D721Med (cell line): ENCODE measurements at places on chromosomes 2 and 18.

GRCh38 chr18:51007790-51008139 is 22.2 kb upstream of the SMAD4 start:
- no peak for DNase-seq

GRCh38 chr2:239142806-239143205 is 258.0 kb downstream of the HDAC4 start:
- no peak for DNase-seq

GRCh38 chr2:19312949-19313348 is 45.5 kb downstream of the OSR1 start:
- DNase-seq: no peak

DNA sequence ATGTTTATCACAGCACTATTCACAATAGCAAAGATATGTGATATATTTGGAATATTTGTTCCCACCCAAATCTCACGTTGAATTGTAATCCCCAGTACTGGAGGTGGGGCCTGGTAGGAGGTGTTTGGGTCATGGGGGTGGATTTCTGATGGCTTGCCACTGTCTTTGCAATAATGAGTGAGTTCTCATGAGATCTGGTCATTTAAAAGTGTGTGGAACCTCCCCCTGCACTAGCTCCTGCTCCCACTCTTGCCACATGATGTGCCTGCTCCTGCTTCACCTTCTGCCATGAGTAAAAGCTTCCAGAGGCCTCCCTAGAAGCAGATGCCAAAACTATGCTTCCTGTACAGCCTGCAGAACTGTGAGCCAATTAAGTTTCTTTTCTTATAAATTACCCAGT is 72.2 kb upstream of the DYNC1I2 start:
- no peak for DNase-seq

DNA sequence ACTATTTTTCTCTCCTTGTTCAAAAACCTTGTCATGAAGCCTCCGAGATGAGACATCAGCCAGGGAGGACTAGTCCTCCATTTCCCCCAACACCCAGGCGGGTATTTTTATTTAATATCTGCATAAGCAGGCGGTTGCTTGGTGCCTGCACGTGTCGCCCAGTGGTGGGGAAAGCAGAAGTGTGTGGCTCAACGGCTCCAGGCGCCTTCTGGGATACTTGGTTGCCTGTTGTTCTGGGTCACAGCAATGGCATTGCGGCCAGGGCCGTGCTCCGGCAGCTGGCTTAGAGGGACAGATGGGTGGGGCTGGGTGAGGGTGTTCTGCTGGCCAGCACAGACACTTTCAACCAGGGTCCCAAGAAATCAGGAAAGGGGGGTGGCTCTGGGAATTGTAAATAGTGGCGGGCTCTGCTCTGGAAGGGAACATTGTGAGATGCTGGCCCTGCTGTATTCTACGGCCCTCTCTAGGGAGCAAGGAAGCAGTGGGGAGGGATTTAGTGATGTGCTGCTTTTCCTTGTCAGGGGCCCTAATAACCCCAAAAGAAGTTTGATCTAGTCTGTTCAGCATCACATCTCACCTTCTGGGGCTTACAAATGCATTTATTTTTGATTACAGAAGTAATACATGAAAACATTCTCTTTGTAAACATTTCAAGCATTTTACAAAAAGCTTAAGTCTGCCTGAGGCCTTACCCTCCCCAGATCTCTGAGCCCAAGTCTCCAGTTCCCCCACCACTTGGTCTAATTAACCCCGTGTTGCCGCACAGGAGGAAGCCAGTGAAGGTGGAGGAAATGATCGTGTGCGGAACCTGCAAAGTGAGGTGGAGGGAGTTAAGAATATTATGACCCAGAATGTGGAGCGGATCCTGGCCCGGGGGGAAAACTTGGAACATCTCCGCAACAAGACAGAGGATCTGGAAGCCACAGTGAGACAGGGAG is 1.1 kb downstream of the VAMP8 start:
- DNase-seq: no peak
